ENCODE measurements at places on chromosomes 12 and 14.

DNA sequence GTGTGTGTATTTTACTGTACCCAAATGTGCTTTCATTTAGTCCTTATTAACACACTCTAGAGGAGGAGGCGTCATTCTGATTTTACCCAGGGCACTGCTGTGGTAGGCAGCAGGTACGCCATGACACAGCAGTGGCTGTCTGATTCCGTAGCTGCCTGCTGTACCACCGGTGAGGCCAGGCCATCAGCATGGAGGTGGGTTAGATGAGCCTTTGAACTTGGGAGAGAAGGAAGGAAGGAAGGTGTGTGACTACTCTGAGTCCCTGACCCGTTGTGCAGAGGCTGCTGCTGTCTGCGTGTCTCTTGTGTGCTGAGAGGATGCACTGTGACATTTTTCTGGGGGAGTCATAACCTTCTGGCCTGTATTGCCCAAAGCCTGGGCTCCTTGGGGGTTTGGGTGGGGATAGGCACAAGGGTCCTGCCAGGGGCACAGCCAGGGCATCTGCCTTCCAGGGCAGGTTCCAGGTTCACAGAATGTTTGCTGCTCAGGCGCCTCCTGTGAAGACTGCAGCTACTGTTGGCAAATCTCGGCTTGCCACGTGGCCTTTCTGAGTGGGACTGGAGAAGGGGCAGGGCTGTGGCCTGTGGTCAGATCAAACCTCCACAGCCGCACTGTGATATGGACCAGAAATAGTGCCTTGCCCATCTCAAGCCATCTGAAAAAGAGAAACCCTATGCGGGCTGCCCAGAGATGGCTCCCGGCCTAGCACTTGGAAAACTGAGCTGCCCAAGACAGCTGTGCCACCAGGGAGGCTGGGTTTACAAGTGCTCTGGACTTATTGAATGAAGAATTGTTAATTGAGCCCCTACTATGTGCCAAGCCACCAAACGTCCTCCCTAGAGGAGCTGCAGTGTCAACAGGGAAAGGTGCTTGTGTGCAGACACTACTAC, 47.1 kb downstream of the MLXIP start:
- no peak for DNase-seq

DNA sequence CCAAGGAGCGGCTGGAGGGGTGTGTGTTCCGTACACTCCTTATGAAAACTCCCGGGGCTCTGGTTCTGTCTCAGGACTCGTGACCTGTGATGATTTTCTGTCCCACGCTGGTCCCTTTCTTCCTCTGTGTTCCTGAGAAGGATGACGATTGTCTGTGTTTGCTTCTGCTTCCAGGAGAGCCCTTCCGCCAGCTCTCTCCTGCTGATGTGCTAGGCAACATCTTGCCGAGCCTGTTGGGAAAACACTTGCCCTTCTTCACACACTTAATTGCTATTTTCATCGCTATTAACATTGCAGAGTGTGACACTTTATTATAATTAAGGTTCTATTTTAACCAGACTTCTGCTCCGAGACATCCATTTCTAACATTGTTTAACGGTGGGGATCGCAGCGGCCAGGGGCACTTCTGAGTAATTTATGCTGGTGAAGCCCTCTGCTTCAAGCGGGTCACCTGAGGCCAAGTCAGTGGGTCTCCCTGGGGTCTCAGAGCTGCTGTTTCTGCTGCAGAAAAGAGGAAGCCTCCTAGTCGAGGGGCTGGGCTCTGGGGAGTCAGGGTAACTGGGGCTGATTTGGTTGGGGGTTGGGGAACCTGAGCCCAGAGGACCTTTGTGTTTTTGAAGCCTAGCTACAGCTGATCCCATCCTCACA, 88.6 kb downstream of the PRMT8 start:
- DNase-seq = no peak

DNA sequence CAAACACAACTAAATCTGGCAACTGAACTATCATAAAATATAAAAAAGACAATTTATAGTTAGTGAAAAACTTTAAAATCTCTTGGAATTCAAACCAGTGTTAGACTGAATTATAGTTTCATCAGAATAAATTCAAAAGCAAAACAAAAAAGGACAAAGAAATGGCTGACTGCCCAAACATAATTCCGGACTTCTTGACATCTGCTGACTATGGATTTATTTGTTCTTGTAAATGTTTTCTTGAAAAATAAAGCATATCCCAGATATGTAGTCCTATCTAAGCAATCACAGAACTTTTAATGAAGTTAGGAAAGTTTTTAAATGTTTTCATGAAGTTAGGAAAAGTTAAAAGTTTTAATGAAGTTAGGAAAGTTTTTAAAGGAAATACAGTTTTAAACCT, 45.8 kb upstream of the CNTN1 start:
- no peak for DNase-seq

- no peak for DNase-seq
These were observed 32.2 kb upstream of the KTN1 start for GRCh38 chr14:55547650-55548315.

All from nucleus accumbens (tissue), 56 donors.